ENCODE measurements at places on chromosomes 3 and 15.

GRCh38 chr3:61912158-61912557, 350.8 kb downstream of the PTPRG start:
- H3K27ac ChIP-seq = no peak overlapping the region
- no peaks in the 10 kb centered on the region for H3K27me3 ChIP-seq
- no peak overlapping the region for H3K4me3 ChIP-seq
- H3K4me1 ChIP-seq = no peaks in the 10 kb centered on the region

DNA sequence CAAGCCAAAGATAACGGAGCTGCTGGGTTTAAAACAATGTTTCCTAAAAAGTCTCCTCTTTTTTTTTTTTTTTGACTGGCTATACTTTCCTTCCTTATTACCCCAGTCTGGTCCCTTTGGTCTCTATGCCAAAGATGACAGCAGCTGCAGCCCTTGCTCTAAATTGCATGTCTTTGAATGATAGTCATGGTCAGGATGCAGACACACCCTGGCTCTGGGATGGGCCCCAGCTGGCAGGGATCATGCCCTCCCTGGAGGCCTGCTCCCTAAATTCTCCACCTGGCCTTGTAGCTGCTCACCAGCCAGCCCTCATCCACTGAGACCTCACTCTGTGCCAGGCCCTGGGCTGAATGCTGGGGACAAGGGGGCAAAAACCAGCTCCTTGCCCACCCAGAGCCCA, 95.8 kb downstream of the MESD start:
- DNase-seq = no peak
- H3K27me3 ChIP-seq = no peaks in the 10 kb centered on the region
- H3K4me3 ChIP-seq = no peak overlapping the region
- H3K27ac ChIP-seq = no peak overlapping the region
- H3K36me3 ChIP-seq = peaks cover 79% of the 10 kb centered on the region

DNA sequence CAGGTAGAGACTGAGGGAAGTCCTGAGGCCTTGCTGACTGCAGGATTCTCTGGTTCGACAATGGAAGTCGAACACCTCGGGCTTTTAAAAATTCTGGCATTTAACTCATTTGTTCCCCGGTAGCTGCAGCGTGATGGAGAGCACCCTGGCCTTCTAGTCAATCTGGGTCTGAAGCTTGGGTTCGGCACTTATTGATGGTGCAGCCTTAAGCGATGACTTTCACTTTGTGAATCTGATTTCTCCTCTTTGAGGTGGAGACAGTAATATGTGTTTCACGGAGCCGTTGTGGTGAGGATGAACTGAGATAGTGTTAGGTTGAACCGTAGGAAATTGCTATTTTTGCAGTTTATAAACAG, 621 bp upstream of the PARP6 start:
- H3K36me3 ChIP-seq = no peaks in the 10 kb centered on the region
- H3K27ac ChIP-seq = peak overlapping the region; percentile 21
- DNase-seq = no peak
- no peaks in the 10 kb centered on the region for H3K4me1 ChIP-seq

DNA sequence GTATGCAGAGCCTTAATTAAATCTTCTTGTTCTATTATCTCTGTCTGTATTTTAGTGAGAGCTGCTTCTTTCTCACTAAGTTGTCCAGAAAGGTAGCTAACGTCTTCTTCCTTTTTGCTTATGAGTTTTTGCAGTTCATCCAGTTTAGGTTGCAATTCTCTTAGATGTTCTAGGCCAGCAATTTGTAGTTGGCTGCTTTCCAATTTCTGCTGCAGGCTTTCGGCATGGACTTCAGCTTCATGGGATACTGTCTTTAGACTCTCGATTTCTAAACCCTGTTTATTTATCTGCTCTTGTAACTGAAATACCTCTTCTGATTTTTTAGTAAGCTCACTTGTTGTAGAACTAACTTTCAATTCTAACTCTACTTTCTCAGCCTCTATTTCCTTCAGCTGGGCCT, 35.5 kb upstream of the HCLS1 start:
- H3K27me3 ChIP-seq = no peaks in the 10 kb centered on the region
- no peak overlapping the region for H3K27ac ChIP-seq
- no peak for DNase-seq
- H3K4me3 ChIP-seq = no peak overlapping the region
- H3K4me1 ChIP-seq = no peaks in the 10 kb centered on the region

- no peak overlapping the region for H3K27ac ChIP-seq
- H3K27me3 ChIP-seq = peaks cover 7% of the 10 kb centered on the region
- H3K36me3 ChIP-seq = no peaks in the 10 kb centered on the region
- no peak for DNase-seq
- no peaks in the 10 kb centered on the region for H3K4me1 ChIP-seq
Measured at GRCh38 chr3:13186435-13186815, 113.2 kb upstream of the IQSEC1 start.

GRCh38 chr3:13301286-13301987, 118.7 kb downstream of the NUP210 start:
- H3K27ac ChIP-seq = no peak overlapping the region
- H3K4me1 ChIP-seq = peaks cover 2% of the 10 kb centered on the region
- peak; percentile 68 for DNase-seq

- DNase-seq = peak; percentile 27
- no peak overlapping the region for H3K4me3 ChIP-seq
- H3K36me3 ChIP-seq = no peaks in the 10 kb centered on the region
- peaks cover 9% of the 10 kb centered on the region for H3K4me1 ChIP-seq
- no peaks in the 10 kb centered on the region for H3K27me3 ChIP-seq
- H3K27ac ChIP-seq = no peak overlapping the region
Measured at GRCh38 chr3:125150525-125151441, 61.8 kb downstream of the SLC12A8 start.

DNA sequence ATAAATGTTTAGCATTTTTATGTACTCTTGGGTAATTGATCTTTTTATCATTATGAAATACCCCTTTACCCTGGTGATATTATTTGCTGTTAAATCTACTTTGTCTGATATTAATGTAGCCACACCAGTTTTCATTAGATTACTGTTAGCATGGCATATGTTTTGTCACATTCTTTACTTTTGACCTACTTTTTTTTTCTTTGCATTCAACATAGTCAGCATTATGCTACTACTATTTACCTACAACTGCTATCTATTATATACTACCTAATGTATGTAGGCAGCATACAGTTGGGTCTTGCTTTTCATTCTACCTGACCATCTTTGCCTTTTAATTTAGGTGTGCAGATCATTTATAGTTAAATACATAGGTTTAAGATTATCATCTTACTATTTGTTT, 1429.6 kb upstream of the ALCAM start:
- no peaks in the 10 kb centered on the region for H3K27me3 ChIP-seq
- H3K36me3 ChIP-seq = no peaks in the 10 kb centered on the region
- no peak overlapping the region for H3K27ac ChIP-seq
- H3K4me1 ChIP-seq = no peaks in the 10 kb centered on the region
- no peak overlapping the region for H3K4me3 ChIP-seq
- no peak for DNase-seq

DNA sequence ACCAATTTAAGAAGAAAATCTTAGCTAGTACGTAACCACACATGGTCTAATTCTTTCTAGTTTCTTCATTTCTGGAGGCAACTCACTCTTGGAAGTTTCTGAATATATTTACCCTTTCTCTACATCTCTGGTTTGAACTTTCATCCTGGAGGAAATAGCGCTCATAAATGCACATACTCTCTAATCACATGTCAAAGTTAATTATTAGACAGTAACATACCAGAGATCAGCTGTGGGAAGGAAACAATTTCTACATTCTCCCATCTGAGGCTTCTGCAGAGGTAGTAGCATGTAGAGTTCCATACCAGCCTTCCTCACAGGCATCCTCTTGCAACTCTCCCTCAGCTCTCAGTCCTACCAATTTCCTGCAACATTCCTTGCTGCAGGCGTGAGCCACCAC, 132.5 kb downstream of the RBPMS2 start:
- H3K27me3 ChIP-seq = no peaks in the 10 kb centered on the region
- H3K36me3 ChIP-seq = peaks cover 2% of the 10 kb centered on the region
- DNase-seq = no peak
- H3K4me1 ChIP-seq = no peaks in the 10 kb centered on the region
- no peak overlapping the region for H3K4me3 ChIP-seq

DNA sequence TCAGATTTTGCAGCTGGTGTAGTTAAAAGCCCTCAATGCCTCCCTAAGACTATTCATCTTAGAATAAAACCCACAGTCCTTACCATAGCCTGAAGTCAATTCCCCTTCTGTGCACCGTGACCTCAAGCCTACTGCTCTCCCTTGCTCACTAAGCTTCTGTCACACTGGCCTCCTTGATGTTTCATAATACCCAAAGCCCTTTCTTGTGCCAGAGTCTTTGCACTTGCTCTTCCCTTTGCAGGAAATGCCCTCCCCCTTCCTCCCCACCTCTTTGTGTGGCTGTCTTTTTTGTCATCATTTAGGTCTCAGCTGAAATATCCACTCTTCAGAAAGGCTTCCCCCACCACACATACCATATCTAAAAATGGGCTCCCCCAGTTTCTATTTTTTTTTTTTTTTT, 4.2 kb upstream of the PLEKHO2 start:
- H3K4me1 ChIP-seq = peaks cover 7% of the 10 kb centered on the region
- no peak for DNase-seq
- H3K36me3 ChIP-seq = no peaks in the 10 kb centered on the region
- H3K27me3 ChIP-seq = no peaks in the 10 kb centered on the region
- H3K27ac ChIP-seq = no peak overlapping the region

DNA sequence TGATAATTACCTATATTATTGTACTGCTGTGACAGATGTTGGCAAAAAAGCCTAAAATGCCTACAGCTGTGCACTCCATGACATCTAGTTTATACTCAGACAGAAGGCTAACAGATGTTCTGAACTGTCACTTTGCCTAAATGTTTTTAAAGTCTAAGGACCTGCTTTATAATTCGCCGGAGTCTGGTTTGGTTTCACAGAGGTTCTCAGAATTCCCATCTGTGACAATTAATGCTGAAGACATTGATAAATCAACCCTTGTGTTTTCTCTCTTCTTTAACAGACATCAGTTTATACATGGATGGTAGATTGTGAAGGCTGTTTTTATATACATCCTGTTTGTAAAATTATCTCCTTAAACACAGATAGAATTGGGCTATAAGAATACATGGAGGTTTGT, 19.8 kb upstream of the SOX2 start:
- DNase-seq = no peak
- H3K4me1 ChIP-seq = no peaks in the 10 kb centered on the region
- H3K27ac ChIP-seq = no peak overlapping the region
- H3K36me3 ChIP-seq = no peaks in the 10 kb centered on the region
- peaks cover 22% of the 10 kb centered on the region for H3K27me3 ChIP-seq
- H3K4me3 ChIP-seq = no peak overlapping the region

- no peaks in the 10 kb centered on the region for H3K4me1 ChIP-seq
- H3K4me3 ChIP-seq = no peak overlapping the region
- DNase-seq = no peak
- no peaks in the 10 kb centered on the region for H3K27me3 ChIP-seq
- no peaks in the 10 kb centered on the region for H3K36me3 ChIP-seq
Measured at GRCh38 chr3:79598594-79598993, 169.2 kb downstream of the ROBO1 start.

DNA sequence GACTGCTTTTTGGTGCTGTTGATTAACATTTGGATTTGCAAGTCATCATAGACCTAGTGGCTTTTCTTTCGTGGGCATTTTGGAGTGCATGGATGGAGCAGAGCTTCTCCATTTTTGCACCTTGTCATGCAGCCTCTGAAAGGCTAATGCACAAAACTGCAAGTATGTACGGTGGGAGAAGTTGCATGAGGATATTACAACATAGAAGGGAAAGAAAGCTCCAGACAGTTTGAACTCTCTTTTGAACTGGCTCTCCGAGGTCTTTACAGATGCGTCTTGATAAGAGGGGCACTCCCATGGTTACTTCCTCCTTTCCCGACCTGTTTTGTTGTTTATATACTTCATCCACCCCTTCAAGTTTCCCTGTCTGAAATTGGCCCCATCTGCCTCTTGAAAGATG, 147.1 kb upstream of the GBE1 start:
- H3K4me3 ChIP-seq = no peak overlapping the region
- no peak overlapping the region for H3K27ac ChIP-seq
- H3K36me3 ChIP-seq = no peaks in the 10 kb centered on the region

DNA sequence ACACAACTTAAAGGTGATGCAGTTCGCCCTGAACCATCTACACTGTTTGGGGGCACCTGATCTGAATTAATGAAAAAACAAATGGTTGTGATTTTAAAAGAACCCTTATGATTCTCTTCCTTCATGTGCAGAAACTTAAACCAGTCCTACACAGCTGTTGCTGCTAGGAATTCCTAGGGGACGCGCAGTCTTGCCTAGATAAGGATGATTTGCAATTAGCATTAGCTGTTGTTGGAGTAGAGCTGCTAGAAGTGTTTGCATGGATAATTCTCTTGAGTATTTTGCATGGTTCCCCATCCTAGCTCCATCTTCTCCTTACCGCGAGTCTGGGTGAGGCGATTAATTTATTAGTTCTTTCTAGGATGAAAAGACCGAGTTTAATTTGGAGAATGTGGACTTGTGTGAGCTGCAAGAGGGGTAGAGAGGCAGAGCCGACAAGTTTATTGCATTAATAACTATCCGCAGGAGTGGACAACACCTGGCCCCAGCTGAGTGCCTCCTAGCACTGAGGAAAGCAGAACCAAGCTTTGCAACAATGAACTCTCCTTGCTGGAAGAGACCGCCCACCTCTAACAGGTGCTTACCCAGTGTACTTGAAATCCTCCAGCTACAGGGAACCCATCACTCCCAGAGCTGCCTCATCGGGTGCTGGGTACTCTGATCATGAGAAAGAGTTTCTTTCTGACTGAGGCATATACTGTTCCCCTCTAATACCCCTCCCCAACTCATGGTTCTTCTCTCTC, 75.0 kb upstream of the WNT7A start:
- no peaks in the 10 kb centered on the region for H3K36me3 ChIP-seq
- DNase-seq = no peak
- no peaks in the 10 kb centered on the region for H3K27me3 ChIP-seq
- no peaks in the 10 kb centered on the region for H3K4me1 ChIP-seq

DNA sequence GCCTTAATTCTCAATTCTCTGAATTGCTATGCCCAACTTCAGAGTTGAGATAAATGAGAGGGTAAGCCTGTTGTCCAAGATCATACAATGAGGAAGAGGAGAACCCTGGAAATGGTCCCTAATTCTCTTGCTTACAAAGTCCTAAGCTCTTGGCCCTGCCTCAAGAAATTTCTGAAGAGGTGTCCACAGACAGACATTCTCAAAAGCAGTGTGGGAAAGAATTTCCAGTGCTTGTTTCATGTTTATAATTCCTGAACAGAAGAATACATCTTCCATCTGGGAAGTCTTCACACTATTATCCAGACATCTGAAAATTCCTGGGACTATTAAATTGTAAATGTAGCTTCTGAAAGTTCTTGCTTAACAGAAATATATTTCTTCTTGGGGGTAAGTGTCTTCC, 166.8 kb upstream of the LRTM1 start:
- H3K36me3 ChIP-seq = no peaks in the 10 kb centered on the region
- H3K27ac ChIP-seq = no peak overlapping the region
- no peak overlapping the region for H3K4me3 ChIP-seq
- H3K4me1 ChIP-seq = peaks cover 7% of the 10 kb centered on the region
- DNase-seq = peak; percentile 32

- H3K4me1 ChIP-seq = no peaks in the 10 kb centered on the region
- H3K4me3 ChIP-seq = no peak overlapping the region
- no peaks in the 10 kb centered on the region for H3K36me3 ChIP-seq
- DNase-seq = peak; percentile 31
Measured at GRCh38 chr3:76582632-76583378, 457.1 kb upstream of the ROBO2 start.

GRCh38 chr3:192675958-192676649, 51.2 kb downstream of the FGF12 start:
- H3K27me3 ChIP-seq = no peaks in the 10 kb centered on the region
- H3K36me3 ChIP-seq = no peaks in the 10 kb centered on the region
- DNase-seq = no peak
- H3K4me3 ChIP-seq = no peak overlapping the region
- no peak overlapping the region for H3K27ac ChIP-seq
